Activated CD8-positive, alpha-beta memory T cell treated with anti-CD3 and anti-CD28 coated beads, Interleukin-2, amount 10 ng/mL, durations not matched to agents 7 days and 5 days (primary cell): ENCODE measurements at places on chromosomes 5 and 9. TPM values are rescaled to one million over a fixed set of nuclear protein-coding genes. Genes with fewer than 3 reads are reported as not detected.
A peak's percentile ranks its signal among the peaks of the same experiment; 100 is the strongest.

The IL4 gene
- 0.53 TPM for total RNA-seq

The LOX gene
- not detected for total RNA-seq

The IL3 gene
- total RNA-seq = 0.47 TPM

The RGMB gene
- total RNA-seq = 1.1 TPM

The PPP1R26 gene
- total RNA-seq = 0.18 TPM

DNA sequence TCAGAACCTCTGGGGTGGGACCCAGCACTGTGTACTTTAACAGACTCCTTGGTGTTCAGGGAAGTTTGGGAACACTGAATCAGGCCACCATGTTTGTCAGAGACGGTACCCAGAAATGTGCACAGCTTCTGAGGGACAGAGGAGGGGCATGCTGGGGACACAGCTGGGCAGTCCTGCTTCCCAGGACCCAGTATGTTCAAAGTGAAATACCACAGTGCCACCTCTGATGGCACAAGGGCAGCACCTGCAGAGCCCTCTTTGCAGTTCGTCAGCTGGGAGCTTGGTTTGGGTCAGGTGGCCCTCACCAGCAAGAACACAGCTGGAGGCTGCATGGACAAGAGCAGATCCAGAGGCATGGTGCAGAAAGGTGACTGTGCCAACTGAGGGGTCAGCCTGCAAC is 51.2 kb downstream of the NDST1 start:
- no peak overlapping the region for H3K27ac ChIP-seq
- no peaks in the 10 kb centered on the region for H3K36me3 ChIP-seq
- no peaks in the 10 kb centered on the region for H3K4me1 ChIP-seq
- H3K27me3 ChIP-seq = peaks cover 3% of the 10 kb centered on the region
- DNase-seq = no peak
- no peak overlapping the region for H3K4me3 ChIP-seq

- H3K36me3 ChIP-seq = no peaks in the 10 kb centered on the region
- H3K27me3 ChIP-seq = peaks cover 30% of the 10 kb centered on the region
- no peak overlapping the region for H3K4me3 ChIP-seq
- H3K27ac ChIP-seq = no peak overlapping the region
- no peak for DNase-seq
- peaks cover 3% of the 10 kb centered on the region for H3K4me1 ChIP-seq
Measured at GRCh38 chr5:38808666-38809343, 37.0 kb upstream of the OSMR start.

DNA sequence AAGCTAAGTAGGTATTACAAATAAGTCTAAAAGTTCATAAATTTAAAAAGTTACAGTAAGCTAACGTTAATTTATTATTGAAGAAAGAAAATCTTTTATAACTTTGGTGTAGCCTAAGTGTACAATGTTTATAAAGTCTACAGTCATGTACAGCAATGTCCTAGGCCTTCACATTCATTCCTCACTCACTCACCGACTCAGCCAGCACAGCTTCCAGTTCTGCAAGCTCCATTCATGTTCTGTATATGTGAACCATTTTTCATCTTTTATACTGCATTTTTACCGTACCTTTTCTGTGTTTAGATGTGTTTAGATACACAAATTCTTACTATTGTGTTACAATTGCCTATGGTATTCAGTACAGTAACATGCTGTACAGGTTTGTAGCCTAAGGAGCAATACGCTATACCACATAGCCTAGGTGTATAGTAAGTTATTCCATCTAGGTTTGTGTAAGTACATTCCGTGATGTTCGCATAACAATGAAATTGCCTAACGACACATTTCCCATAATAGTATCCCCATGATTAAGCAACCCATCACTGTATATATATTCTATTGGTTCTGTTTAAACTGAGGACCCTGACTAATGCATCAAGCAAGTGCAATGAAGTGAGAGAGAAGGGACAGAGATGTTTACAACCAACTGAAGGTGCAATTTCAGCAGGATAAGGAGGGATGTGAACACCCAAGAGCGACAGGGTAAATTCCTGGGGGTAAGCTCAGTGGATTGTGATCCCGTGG is 88.9 kb upstream of the TRIO start:
- H3K27ac ChIP-seq = no peak overlapping the region
- no peaks in the 10 kb centered on the region for H3K36me3 ChIP-seq
- no peak for DNase-seq
- no peaks in the 10 kb centered on the region for H3K27me3 ChIP-seq
- H3K4me3 ChIP-seq = no peak overlapping the region

- no peak overlapping the region for H3K27ac ChIP-seq
- DNase-seq = no peak
- no peak overlapping the region for H3K4me3 ChIP-seq
- H3K4me1 ChIP-seq = no peaks in the 10 kb centered on the region
- no peaks in the 10 kb centered on the region for H3K36me3 ChIP-seq
Measured at GRCh38 chr5:171757853-171758535, 27.6 kb upstream of the SMIM23 start.

DNA sequence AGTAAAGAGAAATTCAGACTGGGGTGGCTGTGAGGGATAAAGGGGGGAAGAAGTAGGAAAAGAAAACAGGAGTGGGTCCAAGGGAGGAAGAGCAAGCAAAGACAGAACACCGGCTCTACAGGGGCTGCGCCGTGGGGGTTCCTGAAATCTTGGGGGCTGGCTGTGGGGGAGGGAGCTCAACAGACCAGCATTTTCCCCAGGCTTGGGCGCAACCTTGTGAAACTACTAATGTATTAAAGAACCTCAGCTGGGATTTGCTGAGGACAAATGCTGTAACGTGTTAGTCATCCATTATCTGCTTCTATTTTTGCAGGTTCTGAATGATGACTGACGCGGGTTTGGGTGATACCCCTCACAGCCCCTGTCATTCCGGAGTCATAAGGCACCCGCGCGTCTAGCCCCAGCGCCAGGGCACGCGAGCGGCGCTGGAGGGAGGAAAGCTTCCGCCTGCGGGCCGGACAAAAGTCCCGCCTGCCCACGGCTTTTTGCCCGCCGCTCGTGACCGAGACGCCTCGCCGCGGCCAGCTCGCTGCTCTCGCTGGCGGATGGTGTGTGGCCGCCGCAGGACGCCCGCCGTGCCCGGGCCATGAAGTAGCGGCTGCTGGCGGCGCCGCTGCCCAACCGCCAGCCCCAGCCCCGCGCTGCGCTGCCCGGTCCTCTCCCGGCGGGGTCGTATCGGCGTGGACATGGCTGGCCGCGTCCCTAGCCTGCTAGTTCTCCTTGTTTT is 110.6 kb downstream of the PAM start:
- peaks cover 13% of the 10 kb centered on the region for H3K27me3 ChIP-seq
- DNase-seq = peak; percentile 65
- H3K27ac ChIP-seq = no peak overlapping the region
- peak overlapping the region; percentile 74 for H3K4me3 ChIP-seq

GRCh38 chr5:17184588-17184987 is 32.8 kb upstream of the BASP1 start:
- DNase-seq = no peak
- H3K36me3 ChIP-seq = no peaks in the 10 kb centered on the region
- H3K27me3 ChIP-seq = no peaks in the 10 kb centered on the region
- no peak overlapping the region for H3K27ac ChIP-seq
- H3K4me3 ChIP-seq = no peak overlapping the region
- no peaks in the 10 kb centered on the region for H3K4me1 ChIP-seq

DNA sequence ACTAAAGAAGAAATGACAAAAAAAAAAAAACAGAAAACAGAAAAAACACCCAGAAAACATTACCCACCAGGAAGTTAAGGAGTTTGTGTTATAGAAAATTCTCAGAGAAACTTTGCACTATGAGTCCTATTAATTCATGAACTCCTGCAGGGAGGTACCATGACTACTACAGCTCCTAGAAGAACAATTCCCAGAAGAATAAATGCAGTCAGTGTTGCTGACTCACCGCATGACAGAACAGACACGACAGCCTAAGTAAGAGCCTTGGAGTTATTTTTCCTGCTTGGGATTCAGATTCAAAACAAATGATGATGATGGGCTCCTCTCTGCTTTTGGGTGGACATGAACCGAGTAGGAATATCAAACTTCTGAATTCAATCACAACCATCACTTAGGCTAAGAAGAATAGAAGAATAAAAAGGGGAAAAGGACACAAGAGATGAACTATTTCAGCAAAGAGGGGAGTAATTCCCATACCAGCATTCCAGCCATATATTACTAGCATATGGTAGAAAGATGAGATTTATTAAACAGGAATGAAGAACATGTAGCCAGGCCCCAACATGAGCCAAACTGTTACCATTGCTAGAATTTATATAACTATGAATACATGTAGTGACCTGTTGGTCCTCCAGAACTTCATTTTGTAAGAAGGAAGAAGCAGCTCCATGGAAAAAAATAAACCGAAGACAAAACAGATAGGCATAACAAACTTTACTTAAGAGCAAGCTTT is 209.6 kb upstream of the PDE4D start:
- no peak overlapping the region for H3K4me3 ChIP-seq
- H3K36me3 ChIP-seq = no peaks in the 10 kb centered on the region
- no peaks in the 10 kb centered on the region for H3K4me1 ChIP-seq

DNA sequence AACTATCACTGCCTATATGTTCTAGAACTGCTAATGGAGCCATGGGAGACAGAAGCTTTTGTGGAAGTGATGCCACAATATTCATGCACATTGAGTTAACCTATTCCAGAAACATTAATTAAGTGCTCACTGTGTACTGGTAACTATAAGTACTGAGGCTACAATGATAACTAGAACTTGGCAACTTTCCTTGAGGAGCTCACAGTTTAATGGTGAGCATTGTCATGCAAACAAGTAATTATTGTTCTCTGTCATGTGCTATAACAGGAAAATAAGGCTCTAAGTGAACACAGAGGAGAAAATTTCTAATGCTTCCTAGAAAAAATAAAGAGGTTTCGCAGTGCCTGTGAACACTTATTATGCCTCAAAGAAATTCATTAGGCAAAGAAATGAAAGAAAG is 142.2 kb downstream of the BAAT start:
- H3K36me3 ChIP-seq = no peaks in the 10 kb centered on the region
- H3K27me3 ChIP-seq = peaks cover 3% of the 10 kb centered on the region
- H3K4me1 ChIP-seq = no peaks in the 10 kb centered on the region
- no peak overlapping the region for H3K27ac ChIP-seq
- H3K4me3 ChIP-seq = no peak overlapping the region

DNA sequence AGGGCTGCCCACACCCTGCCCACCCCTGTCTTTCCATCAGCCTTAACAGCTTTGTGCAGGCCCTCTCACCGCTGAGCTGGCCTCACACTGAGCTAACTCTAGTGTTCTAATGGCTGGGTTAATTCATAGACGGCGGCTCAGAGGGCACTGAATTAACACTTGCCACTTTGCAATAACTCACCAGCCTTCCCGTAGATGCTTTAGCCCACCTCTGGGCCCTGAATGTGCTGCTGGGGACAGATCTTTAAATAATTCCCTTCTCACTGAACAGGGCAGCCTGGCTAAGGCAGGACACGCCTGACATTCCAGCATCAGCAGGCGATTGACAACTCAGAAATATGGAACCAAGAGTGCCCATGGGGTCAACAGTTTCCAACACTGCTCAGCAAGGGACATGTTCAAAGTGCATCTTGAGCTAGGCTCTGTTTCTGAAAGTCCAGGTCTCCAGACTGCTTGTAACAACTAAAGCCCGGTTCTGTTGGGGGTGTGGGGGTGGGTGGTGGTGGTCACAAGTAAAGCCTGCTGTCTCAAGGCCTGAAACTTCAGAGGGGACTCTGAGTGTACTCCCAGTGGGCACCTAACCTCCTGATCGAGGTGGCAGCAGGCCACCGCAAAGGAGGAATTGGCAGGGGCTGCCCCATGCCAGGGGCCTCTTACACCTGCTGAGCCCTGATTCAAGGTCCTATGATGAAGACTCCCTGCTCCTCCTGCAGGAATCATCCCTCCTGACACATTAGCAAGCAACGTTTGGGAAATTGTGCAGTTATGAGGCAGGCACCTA is 248.3 kb downstream of the FSTL4 start:
- peaks cover 32% of the 10 kb centered on the region for H3K27me3 ChIP-seq
- H3K27ac ChIP-seq = no peak overlapping the region
- no peak for DNase-seq
- no peaks in the 10 kb centered on the region for H3K4me1 ChIP-seq

- no peak overlapping the region for H3K4me3 ChIP-seq
- DNase-seq = no peak
- H3K36me3 ChIP-seq = peaks cover under 1% of the 10 kb centered on the region
- H3K27ac ChIP-seq = no peak overlapping the region
Measured at GRCh38 chr5:16975950-16976624, 40.0 kb upstream of the MYO10 start.

- no peak for DNase-seq
- H3K4me1 ChIP-seq = peaks cover 34% of the 10 kb centered on the region
- peaks cover 52% of the 10 kb centered on the region for H3K36me3 ChIP-seq
- H3K4me3 ChIP-seq = no peak overlapping the region
- H3K27me3 ChIP-seq = no peaks in the 10 kb centered on the region
- H3K27ac ChIP-seq = peak overlapping the region; percentile 18
Measured at GRCh38 chr5:150446583-150446982, 3.0 kb downstream of the RPS14 start.

GRCh38 chr5:133668458-133668857 is 56.1 kb upstream of the FSTL4 start:
- H3K4me1 ChIP-seq = no peaks in the 10 kb centered on the region
- peaks cover 36% of the 10 kb centered on the region for H3K27me3 ChIP-seq
- peak; percentile 16 for DNase-seq
- H3K4me3 ChIP-seq = no peak overlapping the region
- no peaks in the 10 kb centered on the region for H3K36me3 ChIP-seq

DNA sequence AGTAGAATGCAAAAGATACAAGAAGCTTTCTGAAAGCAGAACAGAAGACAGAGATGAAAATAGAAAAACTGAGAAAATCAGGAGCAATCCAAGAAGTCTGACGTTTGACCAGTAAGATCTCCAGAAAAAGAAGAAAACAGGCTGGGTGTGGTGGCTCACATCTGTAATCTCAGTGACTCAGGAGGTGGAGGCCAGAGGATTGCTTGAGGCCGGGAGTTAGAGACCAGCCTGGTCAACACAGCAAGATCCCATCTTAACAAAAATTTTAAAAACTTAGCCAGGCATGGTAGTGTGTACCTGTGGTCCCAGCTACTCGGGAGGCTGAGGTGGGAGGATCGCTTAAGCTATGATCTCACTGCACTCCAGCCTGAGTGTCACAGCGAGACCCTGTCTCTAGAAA is 15.9 kb downstream of the RETREG1 start:
- no peak for DNase-seq
- peaks cover 20% of the 10 kb centered on the region for H3K4me1 ChIP-seq
- no peaks in the 10 kb centered on the region for H3K27me3 ChIP-seq
- peaks cover 28% of the 10 kb centered on the region for H3K36me3 ChIP-seq
- H3K27ac ChIP-seq = no peak overlapping the region
- H3K4me3 ChIP-seq = no peak overlapping the region

DNA sequence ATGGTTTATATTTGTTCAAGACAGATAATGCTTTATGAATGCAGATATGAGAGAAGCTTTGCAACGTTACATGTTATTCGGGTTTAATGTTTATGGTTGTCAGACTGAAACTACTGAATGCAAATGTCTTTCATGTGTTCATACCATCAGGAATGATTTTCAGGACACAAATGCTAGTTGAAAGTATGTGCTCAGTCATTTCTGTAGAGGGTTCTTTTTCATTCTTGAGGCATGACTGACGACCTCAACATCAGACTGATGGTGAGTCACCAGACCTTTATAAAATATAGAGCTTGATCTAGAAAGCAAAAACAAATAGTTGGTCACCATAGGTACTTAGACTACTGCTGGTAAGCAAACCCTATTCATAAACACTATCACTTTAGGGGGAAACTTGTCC is 287.3 kb upstream of the NUDT12 start:
- DNase-seq = no peak
- H3K36me3 ChIP-seq = no peaks in the 10 kb centered on the region
